NCI-H1105 (cell line): ENCODE measurements at places on chromosomes 2 and 18.
A peak's percentile ranks its signal among the peaks of the same experiment; 100 is the strongest.

DNA sequence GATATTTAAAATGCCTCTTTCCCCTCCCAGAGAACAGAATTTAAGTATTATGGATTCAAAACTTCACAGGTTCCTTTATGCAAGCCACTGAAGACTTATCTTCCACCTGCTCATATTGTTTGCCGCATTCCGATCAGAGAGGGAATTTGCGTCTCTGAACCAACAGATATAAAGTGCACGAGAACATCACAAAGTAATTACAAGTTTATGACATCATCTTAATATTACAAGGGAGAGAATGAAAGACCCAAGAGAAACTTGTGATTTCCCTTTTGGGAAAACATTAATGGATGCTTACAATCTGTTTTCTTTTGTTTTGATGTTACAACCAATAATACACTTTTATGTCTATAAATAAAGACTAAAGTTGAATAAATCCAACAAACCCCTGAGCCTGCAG is 631.0 kb downstream of the BCL11A start:
- DNase-seq, result no peak

DNA sequence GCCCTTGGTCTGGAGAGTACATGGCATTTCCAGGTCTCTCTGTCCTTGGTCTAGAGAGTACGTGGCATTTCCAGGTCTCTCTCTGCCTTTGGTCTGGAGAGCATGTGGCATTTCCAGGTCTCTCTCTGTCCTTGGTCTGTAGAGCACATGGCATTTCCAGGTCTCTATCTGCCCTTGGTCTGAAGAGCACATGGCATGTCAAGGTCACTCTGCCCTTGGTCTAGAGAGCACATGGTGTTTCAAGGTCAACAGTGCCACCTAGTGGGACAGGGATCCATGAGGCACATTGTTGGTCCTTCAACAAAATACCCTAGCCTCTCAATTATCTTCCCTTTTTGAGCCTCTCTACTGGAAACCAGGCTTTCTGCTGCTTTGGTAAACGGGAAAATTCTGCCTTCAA is 250.2 kb downstream of the OTX1 start:
- no peak for DNase-seq

GRCh38 chr2:157107877-157108276 is 149.6 kb upstream of the GALNT5 start:
- peak; percentile 66 for DNase-seq

DNA sequence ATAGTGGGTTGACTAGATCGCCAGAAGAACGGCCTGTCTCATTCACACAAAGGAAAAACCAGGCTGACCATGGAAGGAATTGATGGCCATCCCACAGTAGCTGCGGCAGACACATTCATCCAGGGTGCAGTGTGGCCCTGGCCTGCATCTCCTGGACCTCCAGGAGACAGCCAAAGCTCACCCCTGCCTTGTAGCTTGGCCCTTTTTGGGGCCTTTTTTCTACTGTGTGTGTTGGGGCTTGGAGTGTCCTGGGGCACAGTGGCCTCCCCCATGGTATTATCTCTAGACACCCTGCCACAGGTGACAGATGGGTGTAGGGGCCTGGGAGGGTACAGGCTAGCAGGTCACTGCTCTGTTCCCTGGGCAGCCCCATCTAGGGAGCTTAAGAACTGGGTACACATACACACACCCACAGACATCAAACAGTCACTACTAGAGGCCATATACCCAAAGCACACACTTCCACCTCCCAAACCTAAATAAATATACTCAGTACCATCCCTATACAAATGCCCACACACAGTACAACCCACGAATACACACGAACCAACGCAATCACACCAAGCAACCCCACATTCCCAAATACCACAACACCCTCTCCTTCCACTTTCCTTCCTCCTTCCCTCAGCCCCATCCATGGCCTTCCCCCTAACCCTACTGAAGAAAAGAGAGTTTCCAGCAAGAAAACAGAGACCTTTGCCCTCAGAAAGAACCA is 8.6 kb downstream of the EN1 start:
- DNase-seq, result no peak

GRCh38 chr2:27356056-27356381 is 545 bp downstream of the GTF3C2 start:
- peak; percentile 15 for DNase-seq
